ENCODE measurements at places on chromosomes 11 and 22.
A peak's percentile ranks its signal among the peaks of the same experiment; 100 is the strongest.

- DNase-seq: no peak
Measured at GRCh38 chr11:27116684-27117083, 76.1 kb downstream of the BBOX1 start.

DNA sequence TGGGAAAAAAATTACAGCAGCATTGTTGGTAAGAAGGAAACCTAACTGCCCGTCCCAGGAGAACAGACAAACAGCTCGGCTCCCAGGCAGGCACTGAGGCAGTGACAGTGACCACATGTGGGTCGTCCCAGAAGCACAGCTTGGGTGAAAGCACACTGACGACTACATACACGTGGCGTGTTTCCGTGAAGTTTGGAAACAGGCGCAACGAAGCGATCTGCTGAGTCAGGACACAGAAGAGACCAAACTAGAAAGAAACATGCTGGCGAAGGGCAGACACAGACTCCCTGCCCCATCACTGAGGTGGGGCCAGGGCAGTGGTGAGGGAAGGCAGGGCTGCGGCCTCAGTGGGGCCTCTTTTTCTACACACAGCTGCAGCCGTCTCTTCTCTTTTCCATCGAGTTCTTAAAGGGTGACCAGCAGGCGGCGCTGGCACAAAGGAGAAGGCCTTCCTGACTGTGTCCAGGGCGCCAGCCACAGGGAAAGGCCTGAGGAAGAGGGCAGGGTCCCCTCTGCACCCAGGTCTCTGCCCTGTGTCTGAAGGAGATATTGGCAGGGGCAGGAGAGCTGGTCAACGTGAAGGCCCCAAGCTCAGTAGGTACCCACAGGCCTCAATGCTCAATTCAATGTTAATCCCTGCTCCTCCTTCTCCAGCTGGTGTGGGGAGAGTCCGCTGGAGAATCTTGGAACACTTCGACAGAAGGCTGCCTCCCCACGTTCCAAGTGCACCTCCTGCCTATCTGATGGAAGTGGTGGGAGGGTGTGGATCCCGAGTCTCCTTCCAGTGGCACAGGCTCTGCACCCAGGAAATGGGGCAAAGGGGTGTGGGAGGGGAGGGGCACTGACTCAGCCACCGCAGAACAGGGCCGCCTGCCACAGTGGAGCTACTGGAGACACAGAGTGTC is 19.9 kb downstream of the CARS1 start:
- peak; percentile 45 for DNase-seq

DNA sequence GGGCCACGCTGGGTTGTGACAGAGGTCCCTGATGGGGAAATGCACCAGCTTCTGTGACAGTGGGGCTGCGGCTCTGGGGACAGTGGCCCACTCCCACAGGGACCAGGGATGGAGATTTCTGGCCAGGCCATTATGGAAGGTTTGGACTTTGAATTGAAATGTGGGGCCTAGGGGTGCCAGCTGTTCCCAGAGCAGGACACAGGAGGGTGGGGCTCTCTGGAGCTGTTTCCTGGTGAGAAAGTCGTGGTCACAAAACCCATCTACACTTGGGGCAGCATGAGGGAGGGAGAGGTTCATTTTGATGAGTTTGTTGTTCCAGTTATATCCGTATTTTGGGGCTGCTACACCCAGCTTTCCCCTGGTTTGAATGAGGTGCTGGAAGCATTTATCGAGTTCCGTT is 52.2 kb downstream of the LRP5 start:
- DNase-seq: no peak

- DNase-seq: no peak
Measured at GRCh38 chr11:66362481-66363147, 8.9 kb downstream of the SLC29A2 start.

DNA sequence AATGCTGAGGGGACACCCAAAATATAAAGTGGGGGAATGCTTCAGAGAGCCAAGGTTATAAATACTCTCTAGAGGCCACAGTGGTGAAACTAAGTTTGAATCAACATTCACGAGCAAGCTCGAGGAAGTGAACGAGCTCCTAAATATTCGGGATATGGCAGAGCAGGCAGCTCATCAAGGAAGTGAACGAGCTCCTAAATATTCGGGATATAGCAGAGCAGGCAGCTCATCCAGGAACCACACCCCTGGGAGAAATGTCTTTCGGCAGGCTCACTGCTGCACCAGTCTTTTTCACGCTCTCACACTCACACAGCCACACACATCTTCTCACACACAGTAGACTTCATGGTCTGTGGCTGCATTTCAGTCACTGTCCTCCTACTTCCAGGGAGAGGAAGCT is 787.5 kb downstream of the OPCML start:
- DNase-seq: no peak

- DNase-seq: no peak
Measured at GRCh38 chr11:117980280-117980679, 5.9 kb upstream of the IL10RA start.

DNA sequence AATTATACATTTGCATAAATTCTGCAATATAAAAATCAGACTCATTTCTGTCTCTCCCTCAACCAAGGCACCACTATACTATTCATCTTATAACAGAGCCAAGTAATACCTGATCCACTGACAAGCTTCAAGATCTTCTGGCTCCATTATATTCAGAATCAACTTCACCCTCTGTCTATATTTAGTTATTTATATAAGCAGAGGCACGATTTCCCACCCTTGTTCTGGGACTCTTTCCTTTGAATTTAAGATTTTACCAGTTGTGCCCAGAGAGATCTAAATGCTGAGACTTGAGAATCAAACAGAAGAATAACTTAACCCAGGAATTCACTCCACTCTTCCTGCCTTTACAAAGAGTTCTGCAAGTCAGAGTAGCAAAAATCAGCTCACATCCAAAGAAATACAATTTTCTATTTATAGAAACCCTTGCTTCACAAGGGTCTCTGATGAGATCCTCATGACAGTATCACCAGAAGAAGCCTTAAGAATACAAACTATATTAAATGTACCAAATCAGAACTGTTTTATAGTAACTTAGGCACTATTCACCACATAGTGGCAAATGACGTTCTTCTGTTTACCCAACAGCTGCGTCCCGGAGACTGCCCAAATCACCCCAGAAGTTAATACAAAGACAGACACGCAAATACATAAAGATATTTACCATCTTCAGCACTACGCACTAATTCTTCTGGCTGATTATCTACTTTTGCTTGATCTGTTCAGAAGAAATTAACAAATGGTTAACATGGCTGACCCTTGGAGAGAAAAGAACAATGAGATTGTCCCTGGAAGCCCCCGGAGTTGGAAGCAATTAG is 32.3 kb upstream of the CCDC89 start:
- no peak for DNase-seq
